IMR-90 (cell line): ENCODE measurements at places on chromosomes 6 and 20. TPM values are rescaled to one million over a fixed set of nuclear protein-coding genes. Genes with fewer than 3 reads are reported as not detected.

Gene SFT2D1
- 10.2 and 31.9 TPM in 2 replicates for total RNA-seq

Gene C2
- total RNA-seq, result under 0.01 and 0.18 TPM in 2 replicates

Gene RAE1
- total RNA-seq, result 32.5 and 32.8 TPM in 2 replicates

Gene STX11
- total RNA-seq, result 0.54 and 0.56 TPM in 2 replicates

Gene DEFB132
- not detected in 2 replicates for total RNA-seq

Gene SLC16A10
- 0.28 TPM in 1 of 2 replicates, not detected in the other for total RNA-seq

Gene SMOC2
- total RNA-seq, result not detected in 2 replicates

Gene FLRT3
- 5.8 and 6.6 TPM in 2 replicates for total RNA-seq

Gene ASCC3
- 104 and 155 TPM in 2 replicates for total RNA-seq

Gene PYGB
- 72.4 and 81.4 TPM in 2 replicates for total RNA-seq

Gene MYBL2
- 21.7 and 23.1 TPM in 2 replicates for total RNA-seq

Gene KATNA1
- total RNA-seq, result 24.6 and 33.3 TPM in 2 replicates

Gene TMEM244
- 0.28 and 0.36 TPM in 2 replicates for total RNA-seq
